ENCODE measurements at places on chromosomes 2 and 18.

DNA sequence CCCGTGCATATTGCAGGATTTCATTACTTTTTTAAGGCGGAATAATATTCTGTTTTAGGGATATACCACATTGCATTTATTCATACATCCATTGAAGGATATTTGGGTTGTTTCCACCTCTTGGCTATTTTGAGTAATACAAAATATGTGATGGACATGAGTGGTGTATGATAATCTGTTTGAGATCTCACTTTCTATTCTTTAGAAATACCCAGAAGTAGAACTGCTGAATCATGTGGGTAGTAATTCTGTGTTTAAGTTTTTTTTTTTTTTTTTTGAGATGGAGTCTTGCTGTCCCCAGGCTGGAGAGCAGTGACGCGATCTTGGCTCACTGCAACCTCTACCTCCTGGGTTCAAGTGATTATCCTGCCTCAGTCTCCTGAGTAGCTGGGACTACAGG is 201.4 kb downstream of the NYAP2 start:
- DNase-seq: no peak

DNA sequence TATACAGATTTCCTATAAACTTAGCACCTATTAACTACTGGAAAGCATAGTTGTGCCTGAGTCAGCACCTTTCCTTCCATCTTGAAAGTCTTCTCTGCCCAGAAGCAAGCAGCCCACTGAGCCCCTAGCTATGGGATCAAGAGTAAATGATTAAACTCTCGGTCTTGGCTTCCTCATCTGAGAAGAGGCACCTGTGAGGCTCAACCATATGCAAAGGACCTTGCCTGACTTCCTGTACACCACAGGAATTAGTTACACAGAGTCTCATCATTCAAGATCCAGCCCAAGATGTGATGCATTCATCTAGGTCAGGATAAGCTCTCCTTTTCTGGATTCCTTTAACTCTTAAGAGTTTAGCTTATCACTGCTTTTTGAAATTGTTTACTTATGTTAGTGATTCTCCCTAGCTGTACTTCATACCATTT is 96.0 kb downstream of the CDH2 start:
- DNase-seq: no peak

- DNase-seq: no peak
Measured at GRCh38 chr2:236177604-236177966, 9.4 kb upstream of the GBX2 start.

DNA sequence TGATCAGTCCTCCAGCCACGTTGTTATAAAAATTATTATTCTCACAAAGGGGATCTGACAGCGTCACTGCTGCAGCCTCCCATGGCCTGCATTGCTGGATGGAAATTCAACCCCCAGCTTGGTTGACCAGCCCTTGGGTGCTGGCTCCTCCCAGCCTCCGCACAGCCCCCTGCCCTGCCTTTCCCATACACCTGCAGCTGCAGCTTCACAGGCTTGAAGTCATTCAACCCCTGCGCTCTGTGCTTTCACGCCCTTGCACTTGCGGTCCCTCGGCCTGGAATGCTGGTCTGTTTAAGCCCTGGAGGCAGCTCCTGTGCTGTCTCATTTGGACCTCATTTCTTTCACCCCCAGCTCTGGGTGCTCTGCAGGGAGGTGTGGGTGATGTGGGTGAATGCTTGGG is 860 bp upstream of the CD8A start:
- no peak for DNase-seq

GRCh38 chr2:98669675-98670074 is 61.3 kb downstream of the MGAT4A start:
- DNase-seq: no peak

- DNase-seq: no peak
Measured at GRCh38 chr2:25806941-25807340, 71.3 kb downstream of the ASXL2 start.

DNA sequence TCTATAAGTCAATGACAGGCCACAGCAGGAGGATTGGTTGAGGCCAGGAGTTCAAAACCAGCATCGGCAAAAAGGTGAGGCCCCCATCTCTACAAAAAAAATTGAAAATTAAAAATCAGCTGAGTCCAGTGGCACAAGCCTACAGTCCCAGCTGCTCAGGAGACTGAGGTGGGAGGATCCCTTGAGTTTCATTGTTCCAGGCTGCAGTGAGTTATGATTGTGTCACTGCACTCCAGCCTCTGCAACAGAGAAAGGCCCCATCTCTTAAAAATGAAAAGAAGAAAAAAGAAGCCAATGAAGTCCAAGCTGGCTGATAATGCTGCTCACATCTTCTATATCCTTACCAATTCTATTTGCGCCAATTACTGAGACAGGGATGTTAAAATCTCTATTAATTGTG is 39.1 kb downstream of the MRPS5 start:
- no peak for DNase-seq

DNA sequence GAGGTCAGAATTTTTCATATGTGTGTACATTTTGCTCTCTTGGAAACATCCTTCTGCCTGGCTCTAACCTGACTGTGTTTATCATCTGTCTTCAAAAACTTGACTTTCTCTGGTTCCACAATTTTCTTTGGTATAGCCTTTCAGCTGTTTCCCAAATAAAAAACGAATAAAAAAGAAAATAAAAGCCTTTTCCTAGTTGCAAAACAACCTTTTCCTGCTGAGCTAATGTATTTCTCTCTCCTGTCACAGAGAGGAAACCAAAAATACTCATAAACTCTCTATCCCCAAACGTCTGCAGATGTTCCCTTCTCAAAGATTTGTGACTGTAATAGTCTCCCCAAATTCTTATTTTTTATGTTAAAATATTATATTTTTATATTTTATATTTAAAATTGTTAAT is 505.3 kb upstream of the SLC39A10 start:
- no peak for DNase-seq

GRCh38 chr2:218736531-218736930 is 25.9 kb downstream of the TTLL4 start:
- no peak for DNase-seq

- DNase-seq: no peak
Measured at GRCh38 chr2:637804-638203, 39.4 kb downstream of the TMEM18 start.

DNA sequence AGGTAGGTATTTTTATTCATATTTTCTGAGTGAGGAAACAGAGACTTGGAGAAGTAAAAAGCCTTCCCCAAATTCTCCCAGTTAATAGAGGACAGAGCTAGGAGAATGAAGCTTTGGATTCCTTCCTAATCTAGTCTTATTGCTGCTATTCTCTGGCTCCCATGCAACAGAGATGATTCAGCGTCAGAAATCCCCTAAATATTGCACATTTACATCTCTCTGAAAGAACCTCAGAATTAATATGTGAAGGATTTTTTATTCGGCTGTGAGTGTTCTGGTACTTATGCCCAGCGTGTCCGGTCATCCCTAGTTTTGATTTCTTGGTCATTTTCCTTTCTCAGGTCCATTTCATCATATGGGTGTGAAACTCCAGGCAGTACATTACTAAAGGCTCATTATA is 91.2 kb upstream of the SESTD1 start:
- no peak for DNase-seq

GRCh38 chr2:120257522-120257921 is 4.9 kb downstream of the RALB start:
- no peak for DNase-seq

DNA sequence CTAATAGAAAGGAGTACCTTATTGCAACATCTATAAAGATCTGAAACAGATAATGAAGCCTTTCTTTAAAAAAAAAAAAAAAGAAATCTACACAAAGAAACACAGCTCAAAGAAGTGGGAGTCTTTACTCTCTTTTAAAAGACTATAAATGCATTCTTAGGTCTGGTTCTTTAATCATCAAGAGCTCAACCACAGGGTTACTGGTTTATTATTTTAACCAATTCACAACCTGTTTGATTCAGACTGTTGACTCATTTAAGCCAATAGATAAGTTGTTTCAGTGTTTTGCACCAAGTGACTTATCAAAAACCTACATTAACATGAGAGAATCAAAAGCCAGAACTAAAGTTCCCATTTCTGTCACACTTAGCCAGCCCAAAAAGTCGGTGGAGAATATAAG is 93.1 kb downstream of the TCF4 start:
- no peak for DNase-seq

DNA sequence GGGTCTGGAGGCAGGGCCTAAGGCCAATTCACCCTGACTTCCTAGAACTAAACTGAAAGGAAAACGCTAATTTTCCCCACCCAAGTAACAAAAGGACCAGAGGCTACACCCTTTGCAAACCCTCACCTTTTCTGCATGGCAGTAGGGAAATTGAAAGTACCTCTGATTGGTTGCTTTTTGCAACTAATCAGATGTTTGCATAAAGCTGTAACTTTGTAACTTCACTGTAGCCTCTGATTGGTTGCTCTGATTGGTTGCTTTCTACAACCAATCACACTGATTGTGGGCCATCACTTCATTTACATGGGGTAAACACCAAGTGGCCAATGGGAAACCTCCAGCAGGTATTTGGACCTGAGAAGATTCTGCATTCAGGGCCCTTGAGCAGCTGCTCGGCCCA is 20.8 kb downstream of the EIPR1 start:
- no peak for DNase-seq

- DNase-seq: no peak
Measured at GRCh38 chr2:47724221-47724981, 58.5 kb upstream of the MSH6 start.

DNA sequence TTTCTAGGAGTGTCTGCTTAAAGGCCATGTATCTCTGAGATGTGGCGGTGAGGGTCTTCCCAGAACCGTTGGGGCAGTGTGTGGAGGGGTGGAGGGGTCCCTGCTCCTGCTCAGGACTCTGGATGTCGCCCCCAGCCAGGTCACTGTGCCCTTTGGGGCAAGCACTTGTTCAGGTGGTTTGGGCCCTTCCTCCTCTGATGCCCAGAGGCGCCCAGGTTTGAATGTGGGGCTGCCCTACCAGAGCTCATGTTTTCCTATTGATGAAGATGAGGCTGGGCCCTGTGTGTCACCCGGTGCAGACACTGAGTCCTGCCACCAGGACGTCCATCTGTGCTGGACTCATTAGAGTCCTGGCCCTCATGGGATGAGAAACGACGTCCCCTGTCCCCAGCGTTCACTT is 14.3 kb upstream of the PER2 start:
- DNase-seq: no peak

All from AG09319 (cell line).